Inflammatory macrophage treated with lipopolysaccharide for 1 hour (primary cell): ENCODE measurements at places on chromosomes 2 and 18.

- DNase-seq = peak; percentile 74
Measured at GRCh38 chr2:64852771-64853241, 136.4 kb upstream of the SLC1A4 start.

DNA sequence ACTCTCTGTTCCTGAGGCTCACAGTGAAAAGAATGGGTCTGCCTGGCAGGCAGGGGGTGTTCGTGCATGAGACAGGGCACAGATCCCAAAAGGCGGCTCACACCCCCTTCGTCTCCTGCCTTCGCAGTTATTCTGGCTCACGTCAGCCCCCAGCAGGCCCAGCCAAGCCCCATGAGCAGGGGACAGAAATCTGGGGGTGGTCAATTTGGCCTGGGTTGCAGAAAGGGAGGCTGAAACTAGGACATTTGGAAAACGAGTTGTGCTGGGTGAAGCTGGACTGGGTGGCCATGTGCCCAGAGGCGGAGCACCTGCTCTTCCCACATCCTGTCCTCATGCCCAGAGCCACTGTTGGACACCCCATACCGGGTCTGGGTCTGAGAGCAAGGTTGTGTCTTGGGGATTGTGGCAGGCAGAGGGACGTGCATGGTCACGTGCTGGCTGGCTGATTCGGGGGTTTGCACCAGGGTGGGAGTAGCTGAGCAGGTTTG, 99.0 kb upstream of the MCFD2 start:
- DNase-seq = no peak

DNA sequence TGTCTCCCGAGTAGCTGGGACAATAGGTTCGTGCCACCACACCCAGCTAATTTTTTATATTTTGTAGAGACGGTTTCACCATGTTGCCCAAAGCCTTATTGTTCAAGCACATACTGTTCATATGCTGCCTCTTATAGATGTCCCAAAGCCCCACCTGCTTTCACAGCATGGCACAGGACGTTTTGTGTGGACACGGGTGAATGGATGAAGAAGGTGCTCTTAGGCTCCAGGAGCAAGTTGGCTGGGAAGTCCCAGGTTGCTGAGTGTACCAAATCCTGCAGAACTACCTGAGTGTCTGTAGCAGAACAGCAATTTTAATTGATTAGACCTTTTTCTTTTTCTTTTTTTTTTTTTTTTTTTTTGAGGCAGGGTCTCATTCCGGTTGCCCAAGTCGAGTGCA, 10.5 kb upstream of the SAG start:
- no peak for DNase-seq

DNA sequence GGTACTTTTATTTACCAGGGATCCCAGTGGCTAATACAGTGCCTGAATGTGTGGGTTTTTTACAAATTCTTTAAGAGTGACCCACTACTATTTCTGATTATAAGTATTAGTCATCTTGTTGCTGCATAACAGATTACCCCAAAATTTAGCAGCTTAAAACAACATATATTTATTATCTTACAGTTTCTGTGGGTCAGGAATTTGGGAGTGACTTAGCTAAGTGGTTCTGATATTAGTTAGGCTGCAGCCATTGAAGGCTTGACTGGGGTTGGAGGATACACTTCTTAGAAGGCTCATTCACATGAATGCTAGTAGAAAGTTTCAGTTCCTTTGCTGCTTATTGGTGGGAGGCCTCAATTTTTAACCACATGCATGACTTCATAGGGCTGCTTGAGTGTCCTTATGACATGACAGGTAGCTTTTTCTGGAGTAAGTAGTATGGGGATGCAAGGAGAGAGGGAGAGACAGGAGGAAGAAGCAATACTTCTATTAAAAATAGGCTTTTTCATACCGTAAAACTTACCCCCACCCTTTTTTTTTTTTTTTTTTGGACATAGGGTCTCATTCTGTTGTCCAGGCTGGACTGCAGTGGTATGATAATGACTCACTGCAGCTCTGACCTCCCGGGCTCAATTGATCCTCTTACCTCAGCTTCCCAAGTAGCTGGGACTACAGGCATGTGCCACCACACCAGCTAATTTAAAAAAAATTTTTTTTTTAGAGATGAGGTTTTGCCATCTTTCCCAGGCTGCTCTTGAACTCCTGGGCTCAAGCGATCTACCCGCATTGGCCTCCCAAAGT, 13.3 kb upstream of the POLE4 start:
- peak; percentile 63 for DNase-seq

GRCh38 chr2:46719487-46719886, 196.1 kb downstream of the MCFD2 start:
- DNase-seq = no peak

DNA sequence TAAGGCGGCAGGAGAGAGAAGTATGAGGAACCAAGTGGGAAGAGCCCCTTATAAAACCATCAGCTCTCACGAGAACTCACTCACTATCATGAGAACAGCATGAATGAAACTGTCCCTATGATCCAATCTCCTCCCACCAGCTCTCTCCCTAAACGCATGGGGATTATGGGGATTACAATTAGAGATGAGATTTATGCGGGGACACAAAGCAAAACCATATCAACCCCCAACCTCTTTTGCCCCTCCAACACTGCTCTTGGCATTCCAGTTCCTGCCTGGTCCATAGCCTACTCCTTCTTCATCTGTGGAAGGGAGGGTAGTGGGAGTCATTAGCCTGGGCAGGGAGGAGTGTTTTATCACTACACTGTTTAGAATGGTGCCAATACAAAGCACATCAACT, 1.4 kb upstream of the EHD3 start:
- no peak for DNase-seq

- DNase-seq = no peak
Measured at GRCh38 chr2:218516614-218517013, 51.5 kb downstream of the USP37 start.

DNA sequence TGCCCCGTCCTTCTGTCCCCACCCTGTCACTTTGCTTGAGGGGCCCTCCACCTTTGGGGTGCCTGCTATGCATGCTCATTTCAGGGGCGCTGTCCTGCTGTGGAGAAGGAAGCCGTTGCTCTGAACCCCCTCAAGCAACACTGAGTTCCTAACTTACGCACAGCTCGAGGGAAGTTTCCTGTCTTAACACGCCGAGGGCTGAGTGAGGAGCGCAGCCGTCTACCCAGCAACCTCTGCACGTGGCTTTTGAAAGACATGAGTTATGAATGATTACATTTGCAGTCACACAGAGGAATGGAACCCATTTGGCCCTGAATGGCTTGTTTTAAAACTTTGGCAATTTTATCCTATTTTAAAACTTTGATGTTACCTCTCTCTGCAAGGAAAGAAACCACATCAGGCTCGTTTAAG, 14.0 kb downstream of the RAMP1 start:
- DNase-seq = no peak

DNA sequence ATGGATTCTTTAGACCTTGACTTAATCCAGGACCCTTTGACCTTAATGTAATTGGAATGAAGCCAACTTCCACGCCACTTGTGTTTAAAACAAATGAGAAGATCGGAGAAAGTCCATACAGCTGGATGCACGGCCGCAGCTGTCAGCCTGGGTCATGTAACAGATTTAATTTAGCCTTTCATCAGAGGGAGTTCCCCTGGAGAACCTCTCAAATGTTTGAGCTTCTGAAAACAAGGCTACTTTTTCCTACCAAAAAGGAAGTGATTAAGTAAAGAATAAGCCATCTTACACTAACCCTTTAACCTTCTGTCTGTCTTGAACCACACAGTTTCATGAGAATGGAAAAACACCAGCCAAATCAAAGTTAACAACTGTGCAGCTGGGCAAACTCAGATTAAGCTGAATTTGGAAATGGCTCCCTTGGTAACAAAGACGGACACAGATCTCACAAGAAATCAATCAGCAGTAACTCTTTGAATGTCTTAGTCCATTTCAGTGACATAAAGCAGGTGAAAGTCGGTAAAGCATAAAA, 103.6 kb downstream of the DOCK10 start:
- peak; percentile 58 for DNase-seq

DNA sequence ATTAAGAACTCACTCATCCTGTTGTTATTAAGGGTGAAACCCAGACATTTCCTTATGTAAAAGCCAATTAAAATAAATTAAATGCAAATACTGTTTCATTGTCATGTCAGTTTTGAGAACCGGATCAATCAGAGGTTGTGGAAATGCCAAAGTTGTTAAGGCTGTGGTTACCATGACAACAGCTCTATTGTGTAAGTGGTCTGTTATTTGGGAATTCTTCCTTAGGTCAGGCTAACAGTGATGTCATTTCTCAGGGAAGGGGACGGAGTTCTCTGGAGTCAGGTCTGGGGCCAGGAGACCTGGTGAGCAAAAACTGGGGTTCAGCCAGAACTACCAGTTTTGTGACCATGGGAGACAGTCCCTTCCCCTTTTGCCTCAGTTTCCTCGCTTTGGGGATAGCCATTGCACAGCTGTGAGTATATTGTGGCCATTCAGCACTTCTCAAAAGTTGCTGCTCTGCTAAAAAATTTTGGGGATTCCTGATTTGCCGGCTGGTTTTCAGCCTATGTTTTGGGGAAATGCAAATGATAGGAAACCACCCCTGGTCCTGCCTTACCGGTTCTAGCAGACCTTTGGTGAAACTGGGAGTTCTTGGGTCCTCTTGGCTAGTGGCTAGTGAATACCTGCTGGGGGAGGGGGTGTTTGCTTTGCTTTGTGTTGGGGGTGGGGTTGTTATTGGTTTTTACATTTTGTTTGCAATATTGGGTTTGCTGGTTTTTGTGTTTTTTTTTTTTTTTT, 21.6 kb downstream of the HPCAL1 start:
- DNase-seq = no peak

DNA sequence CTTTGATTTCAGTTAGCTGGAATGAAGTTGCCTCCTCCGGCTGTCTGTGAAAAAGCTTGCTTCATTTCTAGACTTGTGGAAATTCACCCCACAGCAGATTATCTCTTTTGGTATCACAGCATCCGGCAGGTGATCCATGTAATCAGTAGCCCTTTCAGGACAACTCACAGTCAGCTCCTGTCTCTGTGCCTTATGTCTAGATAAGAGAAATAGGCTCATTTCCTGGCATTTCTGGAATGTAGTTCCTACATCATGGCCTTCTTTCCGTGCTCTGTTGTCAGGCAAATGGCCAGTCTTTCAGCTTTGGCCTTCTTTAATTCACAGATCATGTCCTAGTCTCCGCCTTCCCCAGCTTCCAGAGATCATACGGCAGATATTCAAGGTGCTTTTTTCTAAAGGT, 455.4 kb downstream of the NUP35 start:
- DNase-seq = no peak

DNA sequence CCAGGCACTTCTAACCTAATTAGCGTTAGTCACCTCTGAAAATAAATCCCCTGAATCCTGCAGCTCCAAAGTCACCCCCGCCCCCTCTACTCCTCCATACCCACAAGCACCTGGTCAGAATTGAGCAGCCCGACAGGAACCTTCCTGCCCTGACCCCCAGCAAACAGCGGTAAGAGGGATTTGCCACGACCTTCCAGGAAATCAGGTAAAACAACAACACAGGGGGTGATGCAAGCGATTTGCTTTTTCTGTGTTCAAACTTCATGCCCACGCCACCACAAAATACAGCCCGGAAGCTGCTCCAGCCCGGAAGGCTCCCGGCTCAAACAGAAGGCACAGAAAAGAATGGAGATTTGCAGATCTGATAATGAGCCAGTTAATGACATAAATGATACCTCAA, 367.1 kb downstream of the GPD2 start:
- no peak for DNase-seq

DNA sequence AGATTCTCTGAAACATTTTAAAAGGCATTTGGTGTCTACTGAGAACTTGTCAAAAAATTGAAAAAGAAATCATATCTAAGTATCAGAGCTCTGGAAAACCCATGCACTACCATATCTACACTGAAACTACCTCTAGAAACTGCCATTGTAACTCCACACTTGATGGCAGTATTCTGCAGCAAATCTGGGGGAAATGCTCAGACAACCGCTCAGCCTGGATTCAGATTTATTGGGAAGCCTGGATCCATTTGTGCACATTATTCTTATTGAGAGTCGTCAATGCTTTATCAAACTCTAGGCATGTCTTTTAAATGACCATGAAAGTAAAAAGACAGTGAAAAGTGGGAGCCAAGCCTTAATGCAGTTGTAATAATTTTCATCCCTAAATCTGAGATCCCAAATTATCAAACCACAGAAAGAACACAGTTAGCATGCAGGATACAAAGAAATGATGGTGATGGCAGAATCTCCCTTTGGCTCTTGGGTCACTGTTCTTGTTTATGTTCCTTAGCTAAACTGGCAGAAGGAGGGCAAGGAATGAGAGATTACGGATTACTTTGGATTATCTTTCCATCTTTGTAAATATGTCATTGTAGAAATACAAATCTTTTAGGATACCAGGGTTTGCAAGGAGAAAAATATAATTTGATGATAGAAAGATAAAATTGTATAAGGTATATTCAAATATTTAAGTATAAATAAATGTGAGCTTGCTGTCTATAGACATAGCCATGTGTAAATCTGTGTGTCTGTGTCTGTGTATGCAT, 512.1 kb upstream of the SYT4 start:
- DNase-seq = no peak

GRCh38 chr2:105325389-105325963, 4.1 kb downstream of the TGFBRAP1 start:
- peak; percentile 29 for DNase-seq

DNA sequence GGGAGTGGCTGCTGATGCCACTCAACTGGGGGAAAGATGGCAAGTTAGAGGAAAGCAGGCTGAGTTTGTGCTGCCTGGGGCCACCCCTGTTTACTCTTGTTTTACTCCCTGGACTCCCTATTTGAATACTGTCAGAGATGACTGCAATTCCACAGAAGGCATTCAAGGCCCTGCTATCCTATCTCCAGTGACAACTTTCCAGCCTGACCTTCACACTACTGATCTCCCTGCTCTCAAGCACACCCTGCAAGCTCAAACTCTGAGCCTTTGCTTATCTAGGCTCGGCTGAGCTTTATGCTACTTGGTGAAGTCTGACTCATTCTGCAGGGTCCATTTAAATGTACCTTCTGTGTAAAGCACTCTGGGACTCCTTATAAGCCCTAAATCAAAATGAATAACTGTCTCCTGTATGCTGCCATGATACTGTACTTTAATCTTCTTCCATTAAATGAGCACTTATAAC, 39.3 kb upstream of the DSG1 start:
- no peak for DNase-seq

DNA sequence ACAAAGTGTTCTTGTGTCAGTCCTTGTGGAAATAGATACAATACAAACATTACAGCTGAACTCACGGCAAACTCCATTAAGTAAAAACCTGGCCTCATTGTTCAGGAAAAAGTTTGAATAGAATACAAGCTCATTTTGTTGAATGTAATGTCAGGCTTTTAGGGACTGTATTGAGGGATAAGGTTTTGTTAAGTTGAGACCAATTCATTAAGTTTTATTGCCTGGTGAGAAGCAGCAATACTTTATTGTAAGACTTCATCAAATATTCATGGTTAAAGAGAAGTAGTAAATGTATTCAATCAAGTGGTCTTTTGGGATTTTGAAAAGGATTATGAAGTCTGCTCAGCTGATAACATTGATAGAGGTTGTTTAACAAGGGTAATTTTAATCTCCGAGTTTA, 35.4 kb upstream of the METAP1D start:
- no peak for DNase-seq

- DNase-seq = no peak
Measured at GRCh38 chr18:73954268-73954667, 193.4 kb downstream of the FBXO15 start.
